NCI-H2227 treated with DMSO at 0.1 percent for 48 hours (cell line): ENCODE measurements at places on chromosomes 2 and 18.

DNA sequence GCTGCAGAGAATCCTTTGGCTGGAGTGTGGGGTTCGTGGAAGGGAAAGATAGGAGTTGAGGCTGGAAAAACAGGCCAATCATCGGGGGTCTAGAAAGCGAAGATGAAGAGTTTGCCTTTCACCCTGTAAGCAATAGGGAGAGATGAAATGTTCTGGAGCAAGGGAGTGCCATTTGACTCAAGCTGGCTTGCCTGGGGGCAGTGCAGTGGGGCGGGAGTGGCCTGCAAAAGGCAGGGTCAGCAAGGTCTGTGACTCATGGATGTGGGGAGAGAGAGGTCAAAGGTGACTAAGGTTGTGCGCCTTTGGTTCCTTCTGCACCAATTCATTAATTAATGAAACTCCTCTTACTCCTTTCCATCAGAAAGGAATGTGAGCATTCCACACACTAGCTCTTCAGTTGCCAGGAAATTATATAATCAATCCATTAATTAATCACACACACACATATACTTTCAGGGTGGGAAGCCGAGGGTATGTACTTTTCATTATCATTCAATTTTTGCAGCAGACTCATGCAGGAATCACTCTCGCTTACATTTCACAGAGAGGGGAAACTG lies 227.6 kb downstream of the MYCN start:
- DNase-seq = no peak

- DNase-seq = no peak
These were observed 93.5 kb upstream of the ZNF521 start for GRCh38 chr18:25445430-25445829.

GRCh38 chr2:1186421-1186820 lies 226.8 kb upstream of the TPO start:
- no peak for DNase-seq

GRCh38 chr2:190344276-190344827 lies 963 bp downstream of the INPP1 start:
- no peak for DNase-seq

DNA sequence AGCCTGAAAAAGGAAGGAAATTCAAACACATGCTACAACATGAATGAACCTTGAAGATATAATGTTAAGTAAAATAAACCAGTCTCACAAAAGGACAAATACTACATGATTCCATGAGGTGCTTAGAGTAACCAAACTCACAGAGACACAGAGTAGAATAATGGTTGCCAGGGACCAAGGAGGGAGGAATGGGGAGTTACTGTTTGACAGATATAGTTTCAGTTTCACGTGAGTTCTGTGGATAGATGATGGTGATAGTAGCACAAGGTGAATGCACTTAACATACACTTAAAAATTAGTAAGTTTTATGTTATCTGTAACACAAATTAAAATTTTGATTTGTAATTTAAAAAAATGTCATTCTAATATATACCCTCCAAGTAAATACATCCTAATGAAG lies 106.9 kb upstream of the ACVR1C start:
- DNase-seq = no peak

DNA sequence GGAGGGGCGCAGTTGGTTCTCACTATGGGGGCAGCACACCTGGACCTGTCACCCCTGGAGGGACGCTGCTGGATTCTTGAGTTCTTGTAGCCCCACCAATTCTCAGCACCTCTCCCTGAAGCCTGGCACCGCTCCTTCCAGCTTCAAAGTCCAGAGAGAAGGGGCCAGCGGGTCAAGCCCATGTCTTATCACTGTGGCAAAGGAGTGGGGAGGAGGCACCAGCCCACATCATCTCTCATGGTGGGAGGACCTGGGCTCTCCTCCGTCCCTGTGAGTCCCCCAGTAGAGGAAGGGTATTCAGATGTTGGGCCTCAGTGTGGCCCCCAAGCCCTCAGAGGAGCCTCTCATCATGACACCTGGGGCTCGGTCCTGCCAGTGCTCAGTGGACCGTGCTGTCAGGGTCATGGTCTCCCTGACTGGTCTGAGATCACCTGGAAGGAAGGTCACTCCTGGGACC lies 67.4 kb downstream of the HS1BP3 start:
- no peak for DNase-seq

DNA sequence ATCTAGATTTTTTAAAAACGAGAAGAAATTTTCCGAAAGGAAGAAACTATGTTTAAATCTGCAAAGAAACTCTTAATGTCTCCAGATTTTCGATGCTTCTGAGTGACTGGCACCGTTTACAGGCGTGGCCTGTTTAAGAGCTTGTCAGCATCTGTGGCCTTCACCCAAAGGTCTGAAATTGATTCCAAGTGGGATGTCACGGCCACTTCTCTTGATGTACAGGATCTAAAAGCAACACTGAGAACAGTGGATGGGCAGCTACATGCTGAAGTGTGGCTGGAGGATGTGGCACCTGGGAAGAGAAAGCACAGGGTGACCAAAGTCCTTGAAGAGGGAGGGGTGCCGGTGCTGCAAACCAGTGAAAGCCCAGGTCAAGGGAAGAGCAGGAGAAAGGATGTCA lies 28.0 kb downstream of the EMILIN2 start:
- no peak for DNase-seq

GRCh38 chr2:162734866-162735265 lies 103.7 kb downstream of the KCNH7 start:
- DNase-seq = no peak

DNA sequence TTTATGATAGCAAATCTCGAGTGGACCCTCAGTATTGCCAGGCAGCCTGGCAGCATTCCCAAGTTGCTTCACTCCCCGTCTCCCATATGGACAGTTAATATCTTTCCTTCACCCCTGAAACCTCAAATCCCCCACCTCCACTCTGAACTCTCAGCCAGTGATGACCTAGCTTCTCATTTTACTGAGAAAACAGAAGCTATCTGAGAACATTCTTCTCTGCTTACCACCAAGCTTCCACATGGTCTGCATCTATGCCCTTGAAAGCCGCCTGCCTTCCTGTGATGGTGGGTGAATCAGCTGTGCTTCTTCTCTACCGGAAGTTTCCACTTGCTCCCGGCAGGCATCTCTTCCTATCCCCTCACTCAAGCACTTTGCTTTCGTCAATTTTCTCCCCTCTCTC lies 529.2 kb downstream of the EPHA4 start:
- no peak for DNase-seq

GRCh38 chr2:200373973-200374416 lies 67.5 kb downstream of the SPATS2L start:
- no peak for DNase-seq

GRCh38 chr2:157182834-157183396 lies 74.6 kb upstream of the GALNT5 start:
- no peak for DNase-seq

GRCh38 chr2:65790676-65790935 lies 358.2 kb upstream of the SPRED2 start:
- DNase-seq = no peak

GRCh38 chr2:44479127-44479887 lies 117.6 kb downstream of the CAMKMT start:
- peak; percentile 91 for DNase-seq

- no peak for DNase-seq
These were observed 57.1 kb upstream of the TWIST2 start for GRCh38 chr2:238790833-238791230.

DNA sequence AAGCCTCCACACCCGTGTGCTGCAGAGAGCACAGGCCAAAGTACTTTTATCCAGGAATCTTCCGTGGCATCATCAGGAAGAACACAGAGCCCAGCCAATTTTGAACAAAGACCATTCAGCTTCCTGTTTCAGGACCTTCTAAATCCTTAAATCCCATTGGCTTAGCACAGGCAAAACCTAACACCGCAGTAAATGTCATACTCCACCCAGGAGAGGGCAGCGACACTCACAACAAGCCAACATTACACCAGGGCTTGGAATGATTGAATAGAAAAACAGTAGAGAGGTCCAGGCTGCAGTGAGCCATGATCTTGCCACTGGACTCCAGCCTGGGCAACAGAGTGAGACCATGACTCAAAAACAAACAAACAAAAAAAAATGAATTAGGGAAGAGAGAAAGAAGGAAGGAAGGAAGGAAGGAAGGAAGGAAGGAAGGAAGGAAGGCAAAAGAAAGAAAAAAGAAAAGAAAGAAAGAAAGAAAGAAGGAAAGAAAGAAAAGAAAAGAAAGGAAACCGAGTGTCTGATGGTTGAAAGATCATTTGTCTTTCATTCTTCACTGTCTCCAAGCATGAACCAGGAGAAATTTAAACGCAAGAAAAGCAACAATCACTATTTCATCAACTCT lies 144.6 kb upstream of the SATB2 start:
- DNase-seq = peak; percentile 71

DNA sequence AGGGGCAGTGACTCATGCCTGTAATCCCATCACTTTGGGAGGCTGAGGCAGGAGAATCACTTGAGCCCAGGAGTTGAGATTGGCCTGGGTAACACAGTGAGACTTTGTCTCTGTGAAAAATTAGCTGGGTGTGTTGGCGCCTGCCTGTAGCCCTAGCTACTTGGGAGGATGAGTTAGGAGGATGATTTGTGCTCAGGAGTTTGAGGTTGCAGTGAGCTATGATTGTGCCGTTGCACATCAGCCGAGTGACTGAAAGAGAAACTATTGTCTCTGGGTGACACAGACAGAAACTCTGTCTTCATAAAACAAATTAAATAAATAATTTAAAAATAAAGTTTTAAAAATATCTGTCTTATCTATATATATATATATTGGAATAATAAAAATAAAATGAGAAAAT lies 1844.6 kb upstream of the PIK3C3 start:
- DNase-seq = no peak

- no peak for DNase-seq
These were observed 8.5 kb downstream of the KLHL30 start for GRCh38 chr2:238146884-238147544.

GRCh38 chr18:45349019-45349418 lies 266.3 kb upstream of the SLC14A2 start:
- DNase-seq = no peak

DNA sequence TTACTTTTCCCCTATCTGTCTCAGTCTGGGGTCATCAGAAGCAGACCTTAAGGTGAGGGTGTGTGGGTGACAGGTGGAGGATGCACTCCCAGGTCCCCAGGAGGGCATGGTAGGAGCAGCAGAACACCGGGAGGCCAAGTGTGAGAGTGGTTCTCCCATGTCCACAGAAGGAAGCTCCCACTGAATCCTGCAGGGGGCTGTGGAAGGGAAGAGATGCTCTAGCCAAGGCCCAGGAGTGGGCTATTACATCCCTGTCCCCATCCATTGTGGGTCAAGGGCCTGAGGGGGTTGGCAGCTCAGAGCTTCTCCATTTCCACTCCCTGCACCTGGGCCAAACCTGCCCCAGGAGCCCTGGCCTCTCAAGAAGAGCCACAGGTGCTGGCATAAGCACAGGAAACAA lies 86.4 kb upstream of the KCNE4 start:
- no peak for DNase-seq

- peak; percentile 41 for DNase-seq
These were observed 127.6 kb upstream of the HS6ST1 start for GRCh38 chr2:128446049-128446873.

DNA sequence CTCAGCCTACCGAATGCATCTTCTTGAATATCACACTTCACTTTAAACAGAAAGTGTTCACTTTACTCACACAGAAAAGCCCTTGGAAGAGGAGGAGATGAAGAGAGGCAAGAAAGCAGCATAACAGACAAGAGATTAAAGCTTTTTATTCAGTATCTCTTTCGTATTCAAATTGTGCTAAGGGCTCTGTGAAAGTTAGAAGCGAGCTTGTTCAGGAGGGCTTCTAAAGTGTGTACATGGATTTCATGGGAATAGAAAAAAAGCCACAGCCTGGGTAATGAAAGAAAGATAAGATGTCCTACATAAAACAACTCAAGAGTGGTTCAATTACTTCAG lies 531.9 kb downstream of the TMEM182 start:
- DNase-seq = no peak

DNA sequence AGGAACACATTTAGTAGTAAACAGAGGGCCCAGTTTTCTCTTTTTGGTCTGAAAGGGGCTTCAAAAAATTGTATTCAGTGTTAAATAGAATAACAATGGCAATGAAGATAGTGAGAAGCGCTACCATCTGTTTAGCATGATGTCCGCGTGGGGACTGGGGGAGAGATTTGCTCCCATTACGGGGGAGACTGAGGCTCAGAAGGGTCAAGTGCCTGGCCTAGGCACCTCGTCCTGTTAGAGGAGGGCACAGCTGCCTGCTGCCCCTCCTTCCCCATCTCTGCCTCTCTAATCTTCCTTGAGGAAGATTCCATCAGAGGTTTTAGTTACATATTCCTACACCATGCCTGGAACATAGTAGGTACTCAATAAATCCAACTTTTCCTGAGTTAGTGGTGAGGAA lies 10.1 kb upstream of the TMEM185B start:
- no peak for DNase-seq

- DNase-seq = no peak
These were observed 149.1 kb upstream of the MGAT5 start for GRCh38 chr2:134104754-134105153.

DNA sequence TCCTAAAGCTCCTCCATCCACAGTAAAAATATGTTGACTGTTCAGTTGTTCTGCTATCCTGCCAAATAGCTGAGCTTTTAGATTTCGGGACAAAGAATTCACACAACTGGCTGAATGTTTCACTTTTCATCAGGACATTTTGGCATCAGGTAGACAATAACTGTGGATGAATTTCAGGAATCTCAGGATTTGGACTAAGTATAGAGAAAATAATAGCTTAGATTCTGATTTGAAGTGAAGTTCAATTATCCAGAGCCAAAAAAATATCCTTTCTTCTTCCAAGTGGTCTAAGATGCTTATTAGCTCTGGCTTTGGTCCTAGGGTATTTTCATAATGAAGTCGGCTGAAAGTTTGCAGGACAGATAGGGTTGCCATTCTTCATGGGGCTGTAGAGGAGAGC lies 16.1 kb downstream of the KCNE4 start:
- no peak for DNase-seq

GRCh38 chr2:33366473-33366872 lies 110.0 kb upstream of the RASGRP3 start:
- DNase-seq = peak; percentile 62

DNA sequence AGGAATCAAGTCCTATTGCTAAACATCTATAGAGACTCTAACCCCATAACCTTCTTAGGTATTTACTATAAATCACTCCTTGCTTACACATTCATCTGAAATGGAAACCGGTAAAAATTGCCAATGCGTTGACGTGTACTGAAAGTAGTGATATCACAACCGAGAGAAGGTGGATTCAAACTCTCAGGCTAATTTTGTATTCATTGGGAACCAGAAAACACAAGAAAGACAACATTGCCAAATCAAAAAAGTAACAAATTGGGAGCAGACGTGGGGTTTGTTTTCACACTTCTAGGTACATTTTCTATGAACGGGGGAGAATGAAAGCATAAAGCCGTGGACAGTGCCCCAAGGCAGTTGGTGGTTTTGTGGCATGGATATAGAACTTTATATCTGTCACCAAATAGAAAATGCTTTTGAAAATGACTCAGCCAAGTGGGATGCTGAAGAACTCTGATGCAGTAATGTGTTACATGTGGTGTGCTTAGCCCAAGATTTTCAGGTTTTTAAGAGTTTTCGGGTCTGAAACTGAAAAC lies 155.1 kb upstream of the RASGRP3 start:
- no peak for DNase-seq

DNA sequence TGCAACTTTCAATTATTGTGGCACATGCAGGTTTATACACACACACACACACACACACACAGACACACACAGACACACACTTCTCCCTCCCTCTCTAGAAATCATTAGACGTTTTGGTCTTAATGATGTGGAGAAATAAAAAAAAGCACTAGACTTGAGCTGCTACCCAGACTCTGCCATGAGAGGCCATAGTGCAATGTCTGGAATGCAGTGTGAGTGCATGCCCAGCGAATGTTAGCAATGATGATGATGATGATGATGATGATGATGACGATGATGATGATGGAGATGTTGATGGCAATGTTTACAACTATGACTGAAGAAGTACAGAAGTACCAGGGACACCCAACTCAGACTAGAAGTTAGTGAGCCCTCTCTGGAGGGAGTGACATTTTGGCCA lies 23.8 kb upstream of the KLHL29 start:
- DNase-seq = no peak
